ENCODE measurements at places on chromosomes 6 and 20.

GRCh38 chr6:154157082-154157481 is 118.0 kb downstream of the OPRM1 start:
- no peak for DNase-seq

DNA sequence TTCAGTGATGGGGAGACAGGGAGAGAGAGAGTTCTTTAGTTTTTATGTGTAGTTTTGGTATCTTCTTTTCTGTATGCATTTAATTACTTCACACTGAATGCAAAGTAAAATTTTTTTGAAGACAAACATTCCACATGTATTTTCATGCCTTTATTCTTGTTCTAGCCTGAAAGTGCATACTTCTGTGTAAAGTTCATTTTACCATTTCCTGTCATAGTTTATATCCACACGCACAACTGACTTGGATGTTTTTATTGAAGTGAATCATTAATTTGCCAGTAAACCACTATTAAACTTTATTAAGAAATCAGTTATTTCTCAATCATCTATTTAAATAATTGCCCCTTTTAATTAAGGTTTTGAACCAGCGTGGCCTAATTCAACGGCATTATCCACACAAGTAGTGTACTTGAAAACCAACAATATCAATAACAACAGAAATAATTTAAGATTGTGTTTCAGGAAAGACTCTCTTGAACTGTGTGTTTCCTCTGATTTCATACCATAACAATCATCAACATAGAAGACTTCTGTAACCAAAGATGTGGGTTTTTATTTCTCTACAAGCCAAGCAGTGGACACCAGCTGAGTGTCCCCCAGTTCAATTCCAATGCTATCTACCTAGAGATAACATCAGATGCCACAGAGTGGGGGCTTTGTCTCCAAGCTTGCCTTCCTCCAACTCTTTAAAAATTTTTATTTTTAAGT is 512.7 kb upstream of the JAG1 start:
- no peak for DNase-seq

- DNase-seq, result no peak
Measured at GRCh38 chr6:1838604-1839213, 229.0 kb downstream of the FOXC1 start.

DNA sequence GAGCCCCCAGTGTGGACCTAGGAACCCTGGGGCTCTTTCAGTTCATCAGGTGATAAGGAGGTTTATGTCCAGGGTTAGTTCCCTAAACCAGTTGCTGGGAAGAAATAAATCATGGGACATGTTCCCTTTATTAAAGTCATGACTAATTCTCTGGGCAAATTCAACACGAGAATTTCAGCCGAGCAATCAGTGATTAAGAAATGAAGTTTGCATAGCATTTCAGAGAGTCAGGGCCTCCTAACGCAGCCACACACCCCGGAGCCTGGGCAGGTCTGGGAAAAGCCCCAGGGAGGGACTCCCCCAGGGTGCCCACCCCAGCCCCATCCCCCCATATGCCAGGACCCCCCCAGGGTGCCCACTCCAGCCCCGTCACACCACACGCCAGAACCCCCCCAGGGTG is 20.1 kb downstream of the SLCO4A1 start:
- peak; percentile 28 for DNase-seq

DNA sequence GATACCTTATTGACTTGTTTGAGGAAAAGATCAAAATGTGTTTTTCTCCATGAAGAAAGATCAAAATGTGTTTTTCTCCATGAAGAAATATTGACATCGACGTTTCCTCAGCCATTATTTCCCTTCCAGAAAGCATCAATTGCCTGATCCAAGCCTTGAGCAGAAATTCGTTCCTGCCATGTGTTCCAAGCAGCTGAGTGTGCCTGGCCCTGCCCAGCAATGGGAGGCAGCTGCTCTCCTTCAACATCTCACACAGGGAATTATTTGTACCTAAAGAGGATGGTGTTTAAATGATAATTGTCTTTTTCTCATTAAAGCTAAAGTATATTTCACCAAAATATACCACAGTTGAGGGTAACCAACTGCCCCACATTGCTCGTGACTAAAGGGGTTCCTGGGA is 7.8 kb upstream of the DUSP22 start:
- no peak for DNase-seq

GRCh38 chr6:20109526-20109925 is 102.7 kb downstream of the MBOAT1 start:
- no peak for DNase-seq
